ENCODE measurements at places on chromosomes 16 and 17. TPM values are rescaled to one million over a fixed set of nuclear protein-coding genes. Genes with fewer than 3 reads are reported as not detected.

Gene CA7
- not detected for total RNA-seq

Gene NAGS
- total RNA-seq, result 0.36 TPM

Gene ACSM2B
- total RNA-seq, result not detected

Gene MYH1
- total RNA-seq, result not detected

Gene EPOP
- total RNA-seq, result 1.8 TPM

Gene SLC2A4
- total RNA-seq, result 0.34 TPM

Gene ZNF385C
- total RNA-seq, result not detected

Gene C1QTNF8
- total RNA-seq, result not detected

Gene MT3
- not detected for total RNA-seq

Gene CMTM2
- total RNA-seq, result not detected
